ENCODE measurements at places on chromosomes 5 and 9.

- peak; percentile 93 for DNase-seq
These were observed at the start of gene FBXW11 for GRCh38 chr5:172006321-172007174. FBXW11 (minus strand) TSS chr5:172006638; CDS start chr5:172006502, 136 bp downstream.

DNA sequence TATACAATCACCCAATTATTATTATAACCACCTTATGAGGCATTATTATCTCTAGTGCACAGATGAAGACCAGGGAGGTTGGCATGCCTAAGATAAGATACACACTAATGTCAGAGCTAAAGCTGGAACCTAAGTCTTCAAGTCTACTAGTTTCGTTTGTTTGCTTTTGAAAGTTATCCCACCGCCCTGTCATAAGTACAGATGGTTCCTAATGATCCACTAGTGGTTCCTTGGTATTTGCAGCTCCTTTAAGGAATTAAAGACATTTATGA, 14.1 kb downstream of the NDUFA8 start:
- DNase-seq, result no peak

GRCh38 chr5:107430071-107430625, 240.6 kb downstream of the EFNA5 start:
- DNase-seq, result no peak

DNA sequence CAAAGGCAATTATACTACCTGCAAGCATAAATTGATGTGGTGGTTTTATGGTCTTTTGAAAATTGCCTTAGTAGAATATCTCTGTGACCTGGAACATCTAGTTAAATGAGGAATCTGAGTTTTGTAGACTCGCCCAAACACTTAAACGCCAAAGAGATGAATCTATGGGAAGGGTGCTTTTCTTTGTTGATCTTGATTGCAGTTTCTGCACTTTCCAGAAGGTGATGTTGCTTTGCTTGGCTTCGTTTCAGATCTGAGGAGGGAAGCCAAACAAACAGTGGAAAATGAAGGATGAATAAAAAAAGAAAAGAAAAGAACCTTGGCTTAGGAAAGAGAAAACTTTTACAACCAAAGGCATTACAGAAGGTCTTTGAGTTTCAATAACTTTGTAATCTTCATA, 1021.2 kb downstream of the NR2F1-AS1 start:
- no peak for DNase-seq

DNA sequence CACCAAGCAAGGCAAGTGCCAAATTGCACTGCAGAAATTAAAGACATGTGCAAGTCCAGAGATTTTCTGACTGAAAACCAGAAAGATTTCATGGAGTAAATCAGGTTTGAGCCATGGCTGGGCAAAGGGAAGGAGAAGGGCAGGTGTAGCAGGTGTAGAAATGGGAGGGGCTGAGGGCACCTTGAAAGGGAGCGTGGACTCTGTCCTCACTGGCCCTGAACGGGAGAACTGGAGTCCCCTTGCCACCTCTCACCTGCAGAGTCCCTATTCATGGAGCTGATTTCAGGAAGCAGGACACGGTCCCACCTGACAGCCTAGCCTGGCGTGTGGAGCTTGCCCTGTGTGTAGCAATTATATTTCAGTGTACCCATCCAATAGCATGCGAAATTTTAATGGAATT, 46.3 kb downstream of the UBE2QL1 start:
- no peak for DNase-seq

DNA sequence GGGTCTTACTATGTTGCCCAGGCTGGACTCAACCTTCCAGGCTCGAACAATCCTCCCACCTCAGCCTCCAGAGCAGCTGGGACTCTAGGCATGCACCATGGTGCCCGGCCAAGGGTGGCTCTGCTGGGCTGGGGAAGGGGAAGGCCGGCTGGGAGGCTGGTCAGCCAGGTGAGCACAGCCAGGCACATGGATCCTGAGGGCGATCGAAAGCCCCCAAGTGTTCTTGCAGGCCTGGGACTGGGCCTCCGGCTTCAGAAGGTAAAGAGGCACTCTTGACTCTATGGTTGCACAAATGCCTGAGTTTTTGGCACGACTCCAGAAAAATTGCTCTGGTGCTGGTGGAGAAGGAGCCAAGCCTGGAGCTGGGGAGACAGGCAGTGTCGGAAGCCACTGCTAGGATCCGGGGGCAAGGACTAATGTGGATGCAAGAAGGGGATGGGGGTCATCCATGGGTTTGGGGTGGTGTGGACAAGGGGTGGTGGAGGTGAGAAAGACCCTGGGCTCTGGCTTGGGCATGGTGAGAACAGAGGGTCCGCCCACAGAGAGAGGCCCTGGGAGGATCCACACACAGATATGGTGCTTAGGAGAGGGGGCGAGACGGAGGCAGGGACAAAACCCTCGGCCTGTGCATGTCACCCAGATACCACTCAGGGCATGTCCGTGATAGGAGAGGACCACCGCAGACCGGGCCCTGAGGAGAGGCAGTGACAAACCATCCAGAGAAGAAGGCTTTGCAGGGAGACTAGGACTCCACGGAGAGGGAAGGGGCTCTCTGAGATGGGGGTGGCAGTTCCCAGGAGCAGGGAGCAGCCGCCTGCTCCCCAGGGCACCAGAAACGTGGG, 51.1 kb upstream of the COL5A1 start:
- no peak for DNase-seq

Measured in neuronal stem cell (in vitro differentiated cells).